ENCODE measurements at places on chromosomes 3 and 15. TPM values are rescaled to one million over a fixed set of nuclear protein-coding genes. Genes with fewer than 3 reads are reported as not detected.

The KLF15 gene
- polyA plus RNA-seq = not detected

The FEZF2 gene
- not detected for polyA plus RNA-seq

The TOPBP1 gene
- 43.8 TPM for polyA plus RNA-seq

The THSD4 gene
- not detected for polyA plus RNA-seq

The RETNLB gene
- not detected for polyA plus RNA-seq

The INO80 gene
- polyA plus RNA-seq = 9.7 TPM

The ACTC1 gene
- polyA plus RNA-seq = not detected

The EXD1 gene
- polyA plus RNA-seq = not detected

GRCh38 chr15:32838820-32839219 is 121.0 kb downstream of the GREM1 start:
- no peak for DNase-seq

DNA sequence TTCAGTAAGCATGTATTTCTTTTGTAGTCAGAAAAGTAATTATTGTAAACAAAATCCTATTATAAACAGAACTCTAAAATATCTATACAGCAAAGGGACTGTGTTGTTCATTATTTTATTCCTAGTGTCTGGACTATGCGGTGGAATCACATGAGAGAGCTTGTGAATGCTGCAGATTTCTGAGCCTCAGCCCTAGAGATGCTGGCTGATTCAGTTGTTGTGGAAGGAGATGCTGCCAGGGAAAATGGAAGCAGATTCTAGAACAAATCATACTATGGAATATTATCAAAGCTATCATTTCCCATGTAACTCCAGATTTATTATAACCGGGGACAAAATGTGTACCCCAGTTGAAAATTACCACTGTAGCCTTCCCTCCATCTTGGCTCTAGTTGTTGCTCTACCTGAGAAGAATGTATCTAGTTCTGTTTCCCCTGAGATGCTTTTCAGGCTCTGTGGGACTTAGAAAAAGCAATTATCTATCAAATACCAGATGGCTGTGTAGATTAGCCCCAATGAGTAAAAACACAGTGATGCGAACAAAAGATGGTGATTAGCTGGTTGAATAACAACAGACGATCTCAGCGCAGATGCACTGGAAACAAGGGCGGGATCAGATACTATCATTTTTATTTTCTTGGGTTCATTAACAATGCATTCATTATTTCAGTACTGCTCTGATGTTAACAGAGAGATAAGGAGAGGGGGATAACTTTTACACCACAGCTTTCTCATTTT is 131.3 kb downstream of the TMEM108 start:
- DNase-seq = no peak

DNA sequence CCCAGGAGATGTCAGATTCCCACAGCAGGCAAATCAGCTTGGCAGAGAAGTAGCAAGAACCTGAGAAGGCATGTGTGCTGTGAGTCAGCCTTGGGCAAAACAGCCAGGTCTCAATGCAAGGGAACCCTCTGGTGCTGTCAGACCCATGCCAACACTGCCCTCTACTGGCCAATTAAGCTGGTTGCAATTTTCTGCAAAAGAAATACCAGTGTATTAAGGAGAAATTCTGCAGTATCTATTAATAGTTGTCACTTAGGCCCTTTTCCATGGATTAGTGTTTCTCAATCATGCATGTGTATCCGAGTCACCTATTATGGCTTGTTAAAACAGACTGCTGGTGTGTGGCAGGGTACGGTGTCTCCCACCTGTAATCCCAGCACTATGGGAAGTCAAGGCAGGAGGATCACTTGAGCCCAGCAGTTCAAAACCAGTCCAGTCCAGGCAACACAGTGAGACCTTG is 26.2 kb downstream of the MAP4 start:
- DNase-seq = peak; percentile 37

DNA sequence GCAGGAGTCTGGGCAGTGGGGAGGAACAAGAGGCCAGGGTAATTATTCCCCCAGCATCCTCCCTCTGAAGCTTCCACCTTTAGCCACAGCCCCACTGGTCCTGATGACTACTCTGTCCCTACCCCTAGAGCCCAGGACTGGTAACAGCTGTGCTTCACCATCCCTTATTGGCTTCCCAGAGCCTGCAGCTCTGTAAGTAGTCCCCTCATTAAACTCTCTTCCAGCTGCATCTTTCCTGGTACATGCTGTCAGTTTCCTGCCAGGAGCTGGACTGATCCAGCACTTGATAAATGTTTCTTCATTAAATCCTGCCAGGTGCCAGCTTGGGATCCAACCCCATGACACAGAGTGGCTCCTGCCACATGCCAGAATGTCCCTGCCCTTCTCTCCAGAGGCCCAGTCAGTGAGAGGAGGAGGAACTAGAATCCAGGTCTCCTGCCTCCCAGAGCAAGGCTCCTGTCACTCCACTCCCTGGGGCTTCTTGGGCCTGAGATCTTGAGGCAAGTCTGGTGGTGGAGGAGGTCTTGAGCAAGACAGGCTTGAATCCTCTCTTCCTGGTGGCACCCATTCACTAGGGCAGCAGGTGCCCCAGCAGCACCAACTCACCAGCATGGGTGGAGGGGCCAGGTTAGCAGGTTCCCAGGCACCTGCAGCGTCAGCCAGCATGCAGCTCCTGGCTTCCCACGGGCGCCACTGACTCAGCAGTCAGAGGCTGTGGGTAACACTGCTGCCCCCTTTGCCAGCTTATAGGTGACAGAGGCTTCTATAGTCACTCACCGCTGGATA is 27.6 kb downstream of the FBXW12 start:
- no peak for DNase-seq

GRCh38 chr3:129927072-129927471 is 33.6 kb upstream of the TMCC1 start:
- no peak for DNase-seq

DNA sequence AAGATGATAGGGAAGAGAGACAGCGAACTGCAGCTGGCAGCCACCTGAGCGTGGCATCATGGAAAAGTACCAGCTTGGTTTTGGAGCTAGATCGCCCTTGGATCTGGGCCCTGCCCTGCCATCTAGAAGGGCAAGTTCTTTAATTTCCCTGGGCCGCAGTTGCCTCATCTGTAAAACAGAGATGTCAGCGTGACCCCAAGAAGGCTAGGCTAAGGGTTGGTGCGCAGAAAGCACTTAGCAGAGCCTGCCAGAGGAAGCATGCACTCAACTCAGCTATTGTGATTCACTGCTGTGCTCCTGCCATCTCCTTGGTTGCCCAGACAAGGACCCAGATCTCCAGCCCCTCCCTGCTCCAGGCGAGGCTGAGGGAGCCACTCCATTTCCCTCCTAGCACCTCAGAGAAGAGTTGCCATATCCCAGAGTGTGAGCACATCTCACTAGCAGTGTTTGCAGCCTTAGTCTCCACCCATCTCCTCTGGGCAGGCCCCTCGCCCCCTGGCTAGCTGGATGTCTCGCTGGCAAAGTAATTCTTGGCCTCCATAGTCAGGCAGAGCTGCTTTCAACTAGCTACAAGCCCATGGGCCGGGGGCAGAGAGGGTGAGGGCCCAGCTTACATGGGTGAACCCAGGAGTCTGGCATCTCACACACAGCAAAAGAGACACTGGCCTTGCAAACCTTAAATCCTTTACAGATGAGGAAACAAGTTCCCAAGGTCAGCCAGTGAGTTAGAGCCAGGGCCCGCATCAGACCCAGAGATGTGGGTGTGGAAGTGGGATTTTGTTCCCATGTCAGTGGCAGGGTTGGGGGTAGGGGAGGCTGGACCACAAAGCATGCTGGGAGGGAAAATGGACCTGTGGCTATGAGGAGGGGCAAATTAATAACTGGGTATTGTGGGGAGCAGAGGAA is 280.7 kb upstream of the TLE3 start:
- DNase-seq = no peak

DNA sequence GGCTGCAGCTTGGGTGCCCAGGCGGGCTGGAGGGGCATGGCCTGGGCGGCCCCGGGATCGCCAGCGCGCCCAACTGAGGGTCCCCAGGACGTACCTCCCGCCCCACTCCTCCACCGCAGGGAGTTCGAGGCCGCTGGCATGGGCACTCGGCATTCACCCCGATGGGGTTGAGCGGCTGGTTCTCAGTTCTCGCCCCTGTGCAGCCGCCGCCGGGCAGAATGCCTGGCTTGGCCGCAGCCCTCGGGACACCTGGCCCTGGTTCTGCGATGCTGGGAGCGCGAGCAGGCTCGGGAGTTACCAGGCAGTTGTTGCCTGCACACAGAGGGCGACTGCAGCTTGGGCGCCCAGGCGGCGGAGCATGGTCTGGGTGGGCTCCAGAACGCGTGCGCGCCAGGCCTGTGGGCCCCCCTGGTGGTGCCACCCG is 121.4 kb downstream of the LMLN start:
- no peak for DNase-seq

DNA sequence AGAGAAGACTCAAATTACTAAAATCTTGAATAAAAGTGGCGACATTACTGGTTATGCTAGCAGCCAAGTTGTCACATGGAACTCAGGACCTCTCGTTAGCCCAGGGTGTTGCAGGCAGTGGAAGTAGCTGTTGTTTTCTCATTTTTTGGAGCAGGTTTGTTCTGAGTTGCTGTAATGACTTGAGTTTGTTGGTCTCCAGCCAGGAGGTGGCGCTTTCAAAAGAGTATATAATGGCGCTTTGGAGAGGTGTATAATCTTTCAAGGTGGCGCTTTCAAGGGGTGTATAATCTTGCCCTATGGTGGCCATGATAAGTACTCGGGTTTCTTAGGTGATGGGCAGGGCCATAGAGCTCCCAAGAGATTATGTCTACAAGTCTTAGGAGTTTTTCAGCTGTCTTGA is 632.7 kb downstream of the NTRK3 start:
- no peak for DNase-seq

- no peak for DNase-seq
Observed at GRCh38 chr3:101852983-101853840, 3.9 kb downstream of the NFKBIZ start.

- DNase-seq = no peak
Observed at GRCh38 chr15:50181201-50181968, 611 bp upstream of the SLC27A2 start.

DNA sequence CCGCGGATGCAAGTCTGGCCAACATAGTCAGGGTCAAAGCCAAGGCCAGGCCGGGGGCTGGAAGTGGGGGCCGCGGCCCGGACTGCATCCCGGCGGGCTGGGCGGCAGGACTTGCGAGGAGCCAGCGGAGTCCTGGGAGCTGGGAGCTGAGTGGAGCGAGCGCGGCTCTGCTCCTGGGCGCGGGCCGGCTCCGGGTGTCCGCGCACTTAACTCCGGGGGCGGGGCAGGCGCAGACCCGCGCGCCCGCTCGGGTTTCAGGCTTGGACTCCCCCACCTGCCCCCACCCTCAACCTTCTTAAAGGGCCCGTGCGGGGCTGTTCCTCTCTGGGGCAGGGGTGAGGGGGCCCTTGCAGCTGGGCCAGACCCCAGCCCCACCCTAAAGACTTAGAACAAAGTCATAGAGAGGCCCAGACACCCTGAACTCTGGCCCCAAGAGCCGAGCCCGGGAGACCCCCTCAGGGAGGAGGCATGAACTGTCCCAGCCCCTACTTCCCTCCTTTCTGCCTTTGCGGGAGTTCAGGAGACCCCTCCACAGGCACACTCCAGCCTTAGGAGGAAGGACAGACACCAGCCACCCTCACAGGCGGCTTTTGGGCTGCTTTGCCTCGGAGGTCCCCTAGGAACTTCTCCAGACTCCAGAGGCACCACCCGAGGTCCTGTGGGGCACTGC is at the start of gene CSPG4:
CSPG4 (minus strand) TSS at position 181 of the 670 bp plus-strand sequence; CDS start at position 88, 93 bp downstream.
- DNase-seq = no peak

- no peak for DNase-seq
Observed at GRCh38 chr3:5226783-5227182, 39.3 kb downstream of the EDEM1 start.

GRCh38 chr15:94882071-94882712 is 650.8 kb downstream of the MCTP2 start:
- DNase-seq = no peak

GRCh38 chr15:40087991-40088928 is 20.4 kb downstream of the BMF start:
- no peak for DNase-seq

GRCh38 chr3:48782046-48782445 is 65.0 kb upstream of the IP6K2 start:
- DNase-seq = no peak

GRCh38 chr3:62209101-62209500 is 164.2 kb downstream of the FEZF2 start:
- no peak for DNase-seq

- no peak for DNase-seq
Observed at GRCh38 chr3:149278911-149279310, 54.5 kb downstream of the TM4SF18 start.

GRCh38 chr15:97237160-97237559 is 723.3 kb upstream of the ARRDC4 start:
- DNase-seq = no peak

DNA sequence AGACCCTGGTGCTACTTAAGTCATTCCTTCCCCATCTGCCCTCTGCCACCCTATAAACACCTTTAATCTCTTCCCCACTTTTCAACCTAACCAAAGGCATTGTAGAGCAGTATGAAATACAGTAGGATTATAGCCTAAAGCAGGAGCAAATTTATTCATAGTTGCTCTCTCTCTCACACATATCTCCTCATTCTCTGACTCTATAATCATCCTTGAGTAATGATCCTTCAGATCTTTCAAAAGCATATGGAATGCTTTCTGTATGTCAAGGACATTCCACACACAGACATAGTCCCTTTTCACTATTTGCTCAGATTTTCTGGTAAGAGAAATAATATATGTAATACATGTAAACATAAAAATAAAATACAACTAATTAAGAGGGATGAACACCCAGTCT is 54.1 kb downstream of the TRPC1 start:
- no peak for DNase-seq

- DNase-seq = no peak
Observed at GRCh38 chr3:32837789-32838188, 20.0 kb downstream of the TRIM71 start.

GRCh38 chr3:185559706-185560090 is 7.3 kb upstream of the LIPH start:
- no peak for DNase-seq

DNA sequence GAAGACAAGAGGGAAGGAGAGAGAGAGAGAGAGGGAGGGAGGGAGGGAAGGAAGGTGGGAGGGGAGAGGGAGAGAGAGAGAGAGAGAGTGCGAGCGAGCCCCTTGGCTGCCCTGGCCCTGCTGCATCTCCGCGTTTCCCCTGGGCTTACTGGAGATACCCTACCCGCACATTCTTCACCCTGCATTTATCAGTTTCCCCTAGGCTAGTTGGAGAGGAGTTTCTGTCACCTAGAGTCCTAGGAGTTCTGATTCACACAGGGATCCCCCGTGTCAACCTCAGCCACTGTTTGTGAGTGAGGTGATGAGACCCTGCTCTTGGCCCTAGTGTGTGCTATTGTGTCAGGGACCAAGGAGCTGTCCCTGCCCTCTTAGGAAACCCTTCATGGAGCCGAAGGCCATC is 18.7 kb downstream of the BHLHE40 start:
- no peak for DNase-seq

DNA sequence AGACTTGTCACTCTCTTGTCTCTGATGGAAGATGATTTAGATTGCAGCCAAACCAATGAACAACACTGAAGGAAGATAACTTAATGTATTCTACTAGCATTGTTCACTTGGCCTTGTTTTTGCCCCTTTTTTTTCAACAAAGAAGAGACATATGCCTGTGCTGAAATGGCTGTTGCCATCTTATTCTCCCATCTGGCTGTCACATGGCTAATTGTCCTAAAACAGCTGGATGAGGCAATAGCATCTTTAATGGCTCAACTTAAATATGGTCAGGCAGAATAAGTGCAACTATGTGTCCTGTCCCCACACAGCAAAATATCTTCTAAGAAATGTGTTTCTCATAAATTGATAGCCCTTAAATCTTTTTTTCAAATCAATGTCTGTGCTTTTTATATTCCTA is 576.9 kb downstream of the TUSC7 start:
- DNase-seq = no peak

- no peak for DNase-seq
Observed at GRCh38 chr15:90946538-90946937, 8.1 kb upstream of the RCCD1 start.

- no peak for DNase-seq
Observed at GRCh38 chr15:33135355-33135781, 59.1 kb downstream of the FMN1 start.

Measured in GM12878 (cell line).